ENCODE measurements at places on chromosomes 1 and 21.

GRCh38 chr1:15038232-15039016 lies 115.1 kb upstream of the TMEM51 start:
- DNase-seq = no peak

GRCh38 chr1:85047144-85047471 lies 1.2 kb downstream of the MCOLN3 start:
- no peak for DNase-seq

DNA sequence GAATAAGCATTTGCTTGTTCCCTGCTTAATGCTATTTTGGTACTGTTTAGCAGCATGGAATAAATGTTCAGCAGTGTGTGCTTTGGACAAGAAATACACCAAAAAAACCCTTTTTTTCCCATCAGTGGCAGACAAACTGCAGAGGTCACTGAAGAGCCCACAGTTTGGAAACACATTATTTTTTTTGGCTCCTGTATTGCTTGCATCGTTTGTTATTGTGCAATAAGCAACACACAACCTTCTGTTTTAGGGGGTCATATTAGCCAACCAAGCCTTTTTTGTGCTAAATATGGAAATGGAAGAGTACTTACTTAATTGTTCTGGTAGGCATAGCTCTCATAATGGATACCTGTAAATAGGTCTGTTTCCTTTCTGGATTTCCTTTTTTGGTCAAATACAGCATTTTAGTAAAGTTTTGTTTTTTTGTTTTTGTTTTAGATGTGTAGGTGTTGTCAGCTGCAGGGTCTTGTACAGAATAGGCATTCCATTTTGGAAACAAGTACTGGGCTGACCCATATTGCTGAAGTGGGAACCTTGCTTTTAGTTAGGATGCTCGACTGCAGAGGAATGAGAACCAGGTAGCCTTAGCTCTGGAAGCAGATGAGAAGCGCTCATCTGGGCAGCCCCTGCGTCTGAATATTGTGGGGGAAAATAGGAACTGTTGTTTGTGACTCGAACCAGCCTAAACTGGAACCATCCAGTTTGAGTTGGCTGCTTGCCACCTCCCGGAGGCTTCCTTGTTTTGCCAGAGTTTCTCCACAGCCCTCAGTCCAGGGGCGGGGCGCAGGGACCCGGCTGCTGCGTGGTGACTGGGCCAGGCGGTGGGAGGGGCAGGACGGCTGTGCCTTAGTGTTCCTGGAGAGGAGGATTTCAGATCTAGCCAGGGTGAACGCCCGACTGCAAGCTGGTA lies 38.4 kb downstream of the SPEN start:
- DNase-seq = peak; percentile 5

- DNase-seq = no peak
Observed at GRCh38 chr21:46191257-46191685, 7.0 kb upstream of the SPATC1L start.

GRCh38 chr1:182601416-182601786 lies 2.8 kb downstream of the RGS16 start:
- DNase-seq = peak; percentile 61

DNA sequence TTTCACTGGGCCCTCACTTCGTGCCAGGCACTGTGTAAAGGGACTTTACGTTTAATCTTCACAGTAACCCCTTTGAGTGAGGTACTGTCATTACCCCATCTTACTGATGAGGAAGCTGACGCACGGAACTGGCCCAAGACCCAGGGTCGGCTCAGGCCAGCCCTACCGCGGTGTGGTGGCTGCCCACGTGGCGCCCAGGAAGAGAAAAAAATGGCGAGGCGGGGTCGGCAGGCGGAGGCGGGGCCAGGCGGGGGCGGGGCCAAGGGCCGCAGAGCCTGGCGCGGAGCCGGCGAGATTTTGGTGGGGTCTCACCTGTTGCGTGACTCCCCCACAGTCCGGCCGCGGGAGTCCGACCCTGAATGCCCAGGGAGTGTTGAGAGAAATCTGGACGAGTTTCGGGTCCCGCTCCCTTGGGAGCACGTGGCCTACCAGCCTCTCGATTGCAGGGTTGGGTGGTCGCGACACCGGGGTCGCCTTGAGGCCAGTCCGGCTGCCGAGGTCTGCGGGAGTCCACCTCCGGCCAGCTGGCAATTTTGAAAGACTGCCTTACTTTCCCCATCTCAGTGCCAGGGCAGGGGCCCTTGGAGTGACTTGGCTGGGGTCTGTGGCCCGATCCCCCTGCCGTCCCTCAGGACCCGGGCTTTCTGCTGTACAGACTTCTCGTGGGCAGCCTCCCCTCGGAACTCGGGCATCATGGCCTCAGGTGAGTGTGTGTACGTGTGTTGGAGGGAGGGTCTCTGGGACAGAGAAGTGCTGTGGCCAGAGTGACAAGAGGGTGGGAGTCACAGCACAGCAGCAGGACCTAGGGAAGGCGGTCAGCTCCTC lies at the start of the genes AMPD2 and GNAT2:
TSS of gene AMPD2 (plus strand) at position 262 of the 825 bp plus-strand sequence. CDS start 1,339 bp downstream, outside the sequence.
TSS of gene GNAT2 (minus strand) at position 41 of the 825 bp plus-strand sequence. CDS start 6,746 bp downstream, outside the sequence.
- peak; percentile 57 for DNase-seq

GRCh38 chr1:227395426-227396028 lies 77.2 kb upstream of the CDC42BPA start:
- no peak for DNase-seq

- DNase-seq = no peak
Observed at GRCh38 chr1:8382051-8382505, 64.2 kb downstream of the SLC45A1 start.

Data from T-cell (primary cell).